ENCODE measurements at places on chromosomes 11 and 22. TPM values are rescaled to one million over a fixed set of nuclear protein-coding genes. Genes with fewer than 3 reads are reported as not detected.

MS4A15 gene
- not detected for total RNA-seq

RFPL2 gene
- total RNA-seq = not detected

APOC3 gene
- total RNA-seq = not detected

GDPD4 gene
- not detected for total RNA-seq

SSTR3 gene
- total RNA-seq = under 0.01 TPM

NRGN gene
- total RNA-seq = 0.83 TPM

CHADL gene
- 0.28 TPM for total RNA-seq

RCOR2 gene
- 0.56 TPM for total RNA-seq

KRTAP5-7 gene
- total RNA-seq = not detected

KREMEN1 gene
- total RNA-seq = 2.5 TPM

C11orf87 gene
- under 0.01 TPM for total RNA-seq

RAG2 gene
- not detected for total RNA-seq

JAM3 gene
- 102 TPM for total RNA-seq

ADAMTS15 gene
- 3.1 TPM for total RNA-seq

DDI1 gene
- not detected for total RNA-seq

TRIM5 gene
- 49.1 TPM for total RNA-seq

MUC6 gene
- not detected for total RNA-seq

RIC3 gene
- total RNA-seq = not detected

SCN4B gene
- 0.18 TPM for total RNA-seq

RIBC2 gene
- total RNA-seq = 0.28 TPM

CARD18 gene
- total RNA-seq = not detected

CD6 gene
- not detected for total RNA-seq

OR10A2 gene
- not detected for total RNA-seq

TRPM5 gene
- total RNA-seq = not detected

ZDHHC13 gene
- total RNA-seq = 20.0 TPM

MTMR2 gene
- 36.9 TPM for total RNA-seq

NLRP14 gene
- under 0.01 TPM for total RNA-seq

SCUBE2 gene
- 0.72 TPM for total RNA-seq

SLC22A6 gene
- not detected for total RNA-seq

OR52I1 gene
- total RNA-seq = not detected

HMOX1 gene
- total RNA-seq = 23.1 TPM

USP35 gene
- total RNA-seq = 2.7 TPM

WNT7B gene
- under 0.01 TPM for total RNA-seq

Measured in IMR-90 (cell line).